ENCODE measurements at places on chromosomes 5 and 9.

- DNase-seq, result no peak
Measured at GRCh38 chr5:177489119-177489716, 8.2 kb downstream of the PDLIM7 start.

DNA sequence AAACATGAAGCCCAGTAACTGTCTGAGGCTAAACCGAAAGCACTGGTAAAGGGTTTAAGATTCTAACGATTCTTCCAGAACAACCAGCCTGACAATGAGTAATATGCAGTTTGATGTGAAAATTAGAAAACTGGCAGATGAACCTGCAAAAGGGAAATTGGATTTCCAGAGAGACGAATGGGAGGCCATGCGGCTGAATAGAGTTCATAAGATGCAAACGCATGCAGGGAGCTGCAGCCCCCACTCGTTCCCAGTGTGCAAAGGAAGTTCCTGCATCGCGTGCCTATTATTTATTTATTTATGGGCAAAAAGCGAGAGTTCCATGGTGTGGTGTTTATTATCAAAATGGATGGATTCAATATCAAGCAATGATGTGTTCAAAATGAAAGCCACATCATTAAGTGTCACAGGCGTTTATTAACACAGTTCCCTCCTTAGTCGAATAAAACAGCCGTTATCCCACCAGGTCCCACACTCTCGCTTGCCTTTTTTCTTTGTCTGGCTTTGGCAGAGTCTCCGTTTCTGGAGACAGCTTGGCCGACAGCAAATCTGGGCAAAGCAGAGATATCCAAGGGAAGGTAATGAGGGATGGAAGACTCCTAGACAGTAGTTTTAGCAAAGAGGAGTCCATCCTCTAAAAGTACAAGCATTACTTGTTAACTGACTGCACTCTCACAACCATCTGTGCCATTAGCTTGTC lies 451.4 kb downstream of the KDM4C start:
- DNase-seq, result no peak

DNA sequence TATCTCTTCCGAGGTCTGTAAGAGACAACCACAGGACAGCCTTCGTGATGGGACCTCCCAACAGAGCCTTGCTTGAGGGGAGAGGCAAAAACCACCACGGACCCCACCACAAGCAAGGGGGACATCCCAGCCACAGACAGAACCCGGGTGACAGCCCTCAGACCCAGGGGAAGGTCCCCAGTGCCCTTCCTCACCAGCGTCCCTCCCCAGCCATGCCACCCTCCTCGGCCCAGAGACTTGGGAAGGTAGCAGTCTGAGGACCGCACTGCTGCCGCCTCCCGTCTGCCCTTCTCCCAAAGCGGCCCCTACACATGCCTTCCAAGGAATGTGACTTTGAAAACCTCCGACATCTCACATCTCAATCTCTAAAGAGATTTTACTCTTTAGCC lies 13.4 kb downstream of the IPPK start:
- DNase-seq, result no peak

GRCh38 chr5:103260951-103261350 lies 2.4 kb downstream of the MACIR start:
- DNase-seq, result no peak

DNA sequence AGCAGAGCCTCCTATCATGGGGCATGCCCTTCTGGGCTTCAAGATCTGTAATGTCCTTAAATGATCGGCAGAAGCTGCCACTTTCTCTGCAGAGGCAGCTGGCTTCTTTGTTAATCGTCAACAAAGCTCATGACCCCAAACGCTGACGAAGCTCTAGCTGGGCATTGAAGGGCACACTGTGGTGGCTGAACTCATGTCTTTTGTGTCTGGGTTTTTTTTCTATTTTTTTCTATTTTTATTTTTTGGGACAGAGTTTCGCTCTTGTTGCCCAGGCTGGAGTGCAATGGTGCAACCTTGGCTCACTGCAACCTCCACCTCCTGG lies 65.2 kb upstream of the ASS1 start:
- DNase-seq, result no peak

All from anterior cingulate cortex (tissue), 58 donors.